HAP-1 (cell line): ENCODE measurements at places on chromosomes 6 and 20.

DNA sequence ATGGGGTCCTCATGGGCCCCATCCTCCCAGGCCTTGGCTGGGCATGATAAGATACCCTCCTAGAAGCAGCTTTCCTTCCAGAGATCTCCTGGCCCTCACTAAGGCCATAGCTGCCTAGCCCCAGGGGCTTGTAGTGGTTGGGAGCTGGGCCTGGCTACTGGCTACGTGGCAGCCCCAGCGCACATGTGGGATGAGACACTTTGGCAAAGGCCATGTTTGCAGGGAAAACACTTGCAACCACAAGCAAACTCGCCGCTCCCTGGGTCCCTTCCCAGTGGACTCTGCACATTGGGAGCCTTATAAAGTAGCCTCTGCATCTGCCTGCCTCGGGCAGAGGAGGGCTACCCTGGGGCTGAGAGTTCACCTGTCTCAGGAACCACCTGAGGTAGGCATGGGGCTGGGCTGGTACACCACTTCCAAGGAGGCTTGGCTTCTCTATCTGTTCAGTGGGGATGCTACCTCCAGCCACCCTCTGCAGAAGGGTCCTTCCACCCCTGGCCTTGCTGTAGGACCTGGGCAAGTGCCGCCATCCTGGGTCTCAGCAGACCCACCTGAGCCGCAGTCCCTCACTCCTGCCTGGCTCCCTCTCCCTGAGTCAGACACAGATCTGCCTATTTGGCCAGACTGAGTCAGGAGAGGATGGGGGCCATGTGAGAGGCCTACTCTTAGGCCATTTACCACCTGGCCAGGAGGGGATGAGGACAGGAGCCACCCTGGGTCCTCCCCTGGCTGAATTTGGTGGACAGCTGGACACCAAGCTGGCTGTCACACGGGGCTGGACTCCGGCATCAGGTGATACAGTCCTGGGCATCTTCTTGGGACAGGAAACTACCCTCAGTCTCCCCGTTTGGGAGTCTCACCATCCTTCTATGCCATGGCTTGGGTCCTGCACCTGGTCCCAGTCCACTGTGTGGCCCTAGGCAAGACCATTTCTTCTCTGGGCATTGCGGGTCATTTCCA, at the start of gene BPIFB2:
BPIFB2 (plus strand) TSS at position 329 of the 960 bp plus-strand sequence. CDS start 871 bp downstream, outside the sequence.
- DNase-seq = no peak

- no peak for DNase-seq
Observed at GRCh38 chr6:92748131-92748530, 671.2 kb downstream of the EPHA7 start.

GRCh38 chr20:60009826-60010616, 51.8 kb downstream of the CDH26 start:
- no peak for DNase-seq

- no peak for DNase-seq
Observed at GRCh38 chr6:157246771-157247484, 76.4 kb downstream of the TMEM242 start.

- DNase-seq = no peak
Observed at GRCh38 chr6:121771937-121772720, 336.7 kb downstream of the GJA1 start.

DNA sequence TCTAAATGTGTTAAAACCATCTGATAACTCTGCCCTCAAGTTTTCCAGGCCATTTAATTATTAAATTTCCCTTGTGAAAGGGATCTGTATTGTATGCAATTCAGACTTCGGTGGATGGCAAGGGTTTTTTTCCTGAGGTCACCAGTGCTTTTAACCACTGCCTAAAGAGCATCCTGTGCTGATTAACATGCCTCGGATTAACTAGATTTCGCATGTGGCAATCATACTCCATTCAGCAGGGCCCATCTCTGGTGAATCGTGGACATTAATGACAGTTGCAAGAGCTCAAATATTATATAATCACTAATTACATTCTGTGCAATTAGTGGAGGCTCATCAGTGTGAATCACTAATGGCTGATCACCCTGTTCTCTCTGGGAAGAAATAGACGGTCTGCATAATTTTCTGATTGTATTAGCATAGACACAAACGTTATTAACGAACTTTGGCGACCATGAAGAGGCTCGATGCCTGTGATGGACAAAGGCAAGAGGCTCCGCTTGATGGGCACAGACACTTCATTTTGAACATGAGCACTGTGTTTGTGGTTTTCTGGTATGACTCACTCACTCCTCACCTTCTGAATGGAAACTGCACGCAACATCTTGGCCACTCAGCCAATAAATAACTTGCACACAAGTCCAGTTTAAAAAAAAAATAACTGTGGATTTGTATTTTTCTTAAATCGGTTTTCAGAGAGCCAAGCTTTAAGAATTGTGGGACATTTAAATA, 31.4 kb downstream of the LINC00237 start:
- DNase-seq = no peak
